ENCODE measurements at places on chromosomes 16 and 17.

DNA sequence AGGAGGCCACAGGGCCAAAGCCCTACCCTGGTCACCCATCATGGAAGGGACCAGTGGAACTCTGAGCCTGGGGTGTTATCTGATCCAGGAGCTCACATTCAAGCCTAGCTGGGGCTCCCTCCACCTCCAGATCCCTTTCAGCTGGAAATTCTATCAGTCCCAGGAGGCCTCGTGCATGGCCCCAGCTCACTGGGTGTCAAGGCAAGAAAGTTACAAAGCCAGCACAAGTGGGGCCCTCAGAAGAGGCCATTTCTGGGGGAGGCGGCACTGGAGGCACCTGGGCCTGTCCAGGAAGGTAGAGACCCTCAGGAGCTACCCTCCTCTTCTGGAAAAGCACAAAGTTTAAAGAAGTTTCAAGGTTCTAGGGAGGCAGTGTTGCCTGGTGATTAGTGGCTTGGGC lies 4.8 kb downstream of the CA7 start:
- no peak for DNase-seq

- no peak for DNase-seq
Observed at GRCh38 chr17:82034371-82035011, 3.0 kb downstream of the DCXR start.

DNA sequence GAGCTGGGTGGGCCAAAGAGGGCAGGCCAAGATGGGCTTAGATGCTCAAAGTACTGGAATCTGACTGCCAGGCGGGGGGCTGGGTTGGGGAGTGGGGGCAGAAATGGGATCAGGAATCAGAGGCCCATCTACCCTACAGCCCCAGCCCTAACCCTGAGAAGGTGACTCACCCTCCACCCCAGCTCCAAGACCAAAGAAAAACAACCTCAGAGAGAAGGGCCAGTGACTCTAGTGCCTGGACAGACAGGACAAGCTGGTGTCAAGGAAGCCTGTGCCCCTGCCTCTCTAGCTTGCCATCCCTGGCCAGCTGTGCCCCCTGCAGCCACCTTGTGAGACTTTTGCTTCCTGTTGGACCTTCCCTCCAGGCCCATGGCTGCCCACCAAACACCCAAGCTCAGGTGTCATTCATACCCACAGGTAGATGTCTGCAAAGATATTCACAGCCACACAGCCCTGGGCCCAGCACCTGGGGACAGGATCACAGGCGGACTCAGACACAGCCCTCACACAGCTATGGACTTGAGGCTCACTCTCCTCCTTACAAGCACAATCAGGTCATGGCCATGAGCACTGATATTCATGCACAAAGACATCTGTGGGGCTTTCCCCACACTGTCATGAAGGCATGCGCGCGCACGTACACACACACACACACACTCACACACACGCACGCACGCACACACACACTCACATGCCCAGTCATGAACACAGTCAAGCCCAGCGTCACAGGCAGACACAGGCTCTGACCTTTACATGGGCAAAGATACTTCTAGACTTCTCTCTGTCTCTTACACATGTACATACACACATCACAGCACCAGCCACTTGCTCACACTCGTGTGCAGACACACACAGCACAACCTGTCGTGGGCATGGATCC lies 2.8 kb downstream of the WNT3 start:
- no peak for DNase-seq

DNA sequence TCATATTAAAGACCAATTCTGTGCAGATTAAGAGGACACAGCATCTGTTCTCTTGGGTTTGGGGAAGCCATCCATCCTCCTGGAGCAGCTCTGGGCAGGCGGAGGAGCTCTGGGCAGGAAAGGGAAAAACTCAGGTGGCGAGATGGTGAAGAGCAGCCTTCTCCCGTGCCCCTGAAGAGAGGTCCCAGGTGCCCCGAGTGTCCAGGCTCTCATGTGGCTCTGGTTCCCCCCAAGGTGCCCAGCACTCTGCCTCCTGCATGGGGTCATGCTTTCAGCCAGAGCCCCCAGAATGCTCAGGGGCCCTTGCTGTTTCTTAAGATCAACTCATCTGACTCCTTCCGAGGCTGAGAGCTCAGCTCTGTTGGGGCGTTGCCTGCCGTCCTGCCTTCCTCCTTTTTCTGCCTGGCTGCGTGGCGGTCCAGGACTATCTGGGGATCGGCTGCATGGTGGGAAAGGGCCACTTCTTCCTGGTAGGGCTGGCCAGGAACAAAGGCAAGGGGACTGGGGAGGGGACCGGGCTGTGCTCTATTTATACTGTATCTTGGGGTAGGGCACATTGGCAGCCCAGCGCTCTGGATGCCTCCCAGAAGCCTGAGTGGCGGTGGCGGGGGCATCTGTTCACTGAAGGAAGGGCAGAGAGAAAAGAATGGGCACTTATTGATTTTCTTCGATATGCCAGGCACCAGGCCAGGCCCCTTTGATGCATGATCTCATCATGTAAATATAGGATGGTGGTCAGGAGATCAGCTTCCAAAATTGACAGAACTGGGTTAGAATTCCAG lies 103.2 kb upstream of the SDK2 start:
- DNase-seq: no peak

GRCh38 chr16:60318486-60318885 lies 1584.4 kb upstream of the GOT2 start:
- no peak for DNase-seq

Data from globus pallidus (tissue), 1 donor.